ENCODE measurements at places on chromosomes 11 and 22. TPM values are rescaled to one million over a fixed set of nuclear protein-coding genes. Genes with fewer than 3 reads are reported as not detected.

- DNase-seq = no peak
These were observed 38.3 kb downstream of the PC start for GRCh38 chr11:66919923-66920322.

DNA sequence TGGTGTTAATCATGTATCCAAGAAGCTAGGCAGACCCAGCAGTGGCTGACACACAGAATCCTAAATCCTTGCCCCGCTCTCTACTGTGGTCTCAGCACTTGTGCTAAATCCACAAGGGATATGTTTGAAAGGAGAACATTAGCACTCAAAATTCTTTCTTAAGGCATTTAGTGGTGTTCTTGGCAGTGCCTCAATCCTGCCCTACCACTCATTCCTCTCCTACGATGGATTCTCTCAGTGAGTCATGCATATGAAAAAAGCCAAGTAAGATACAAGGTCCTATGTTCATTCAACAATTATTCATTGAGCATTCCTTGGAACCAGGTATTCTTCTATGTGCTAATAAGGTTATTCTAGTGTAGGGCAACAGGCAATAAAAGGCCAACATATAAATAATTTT is 31.2 kb downstream of the RRP8 start:
- no peak for DNase-seq

- DNase-seq = no peak
These were observed 46.9 kb downstream of the ME3 start for GRCh38 chr11:86625544-86625943.

DNA sequence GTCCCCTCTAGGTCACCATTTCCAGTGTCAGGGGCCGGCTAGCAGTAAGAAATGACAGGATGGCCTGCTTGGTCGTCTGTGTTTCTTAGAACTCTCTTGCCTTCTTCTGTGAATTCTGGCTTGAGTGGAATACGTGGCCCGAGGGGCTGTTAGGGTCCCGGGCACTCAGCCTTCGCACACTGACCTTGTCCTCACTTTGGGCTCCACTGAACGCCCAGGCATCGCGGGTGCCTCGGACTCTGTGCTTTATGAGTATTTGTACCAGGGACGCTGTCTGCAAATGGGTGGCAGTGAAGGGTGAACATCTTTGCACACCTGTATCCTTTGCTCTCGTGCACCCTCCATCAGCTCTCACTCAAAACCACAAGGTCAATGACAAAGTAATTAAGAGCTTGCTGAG is 123.4 kb upstream of the ANO1 start:
- no peak for DNase-seq

DNA sequence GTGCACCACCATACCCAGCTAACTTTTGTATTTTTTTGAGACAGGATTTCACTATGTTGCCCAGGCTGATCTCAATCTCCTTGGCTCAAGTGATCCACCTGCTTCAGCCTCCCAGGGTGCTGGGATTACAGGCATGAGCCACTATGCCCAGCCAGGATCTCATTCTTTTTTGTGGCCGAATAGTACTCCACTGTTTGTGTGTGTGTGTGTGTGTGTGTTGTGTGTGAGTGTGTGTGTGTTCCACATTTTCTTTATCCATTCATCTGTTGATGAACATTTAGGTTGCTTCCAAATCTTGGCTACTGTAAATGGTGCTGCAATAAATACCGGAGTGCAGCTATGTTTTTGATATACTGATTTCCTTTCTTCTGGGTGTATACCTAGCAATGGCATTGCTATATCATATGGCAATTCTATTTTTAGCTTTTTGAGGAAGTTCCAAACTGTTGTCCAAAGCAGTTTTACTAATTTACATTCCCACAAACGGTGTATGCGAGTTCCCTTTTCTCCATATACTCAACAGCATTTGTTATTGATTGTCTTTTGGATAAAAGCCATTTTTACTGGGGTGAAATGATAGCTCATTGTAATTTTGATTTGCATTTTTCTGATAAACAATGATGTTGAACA is 105.4 kb downstream of the TTC28 start:
- DNase-seq = no peak

- DNase-seq = no peak
These were observed 24.0 kb downstream of the TCP11L1 start for GRCh38 chr11:33063326-33063881.

DNA sequence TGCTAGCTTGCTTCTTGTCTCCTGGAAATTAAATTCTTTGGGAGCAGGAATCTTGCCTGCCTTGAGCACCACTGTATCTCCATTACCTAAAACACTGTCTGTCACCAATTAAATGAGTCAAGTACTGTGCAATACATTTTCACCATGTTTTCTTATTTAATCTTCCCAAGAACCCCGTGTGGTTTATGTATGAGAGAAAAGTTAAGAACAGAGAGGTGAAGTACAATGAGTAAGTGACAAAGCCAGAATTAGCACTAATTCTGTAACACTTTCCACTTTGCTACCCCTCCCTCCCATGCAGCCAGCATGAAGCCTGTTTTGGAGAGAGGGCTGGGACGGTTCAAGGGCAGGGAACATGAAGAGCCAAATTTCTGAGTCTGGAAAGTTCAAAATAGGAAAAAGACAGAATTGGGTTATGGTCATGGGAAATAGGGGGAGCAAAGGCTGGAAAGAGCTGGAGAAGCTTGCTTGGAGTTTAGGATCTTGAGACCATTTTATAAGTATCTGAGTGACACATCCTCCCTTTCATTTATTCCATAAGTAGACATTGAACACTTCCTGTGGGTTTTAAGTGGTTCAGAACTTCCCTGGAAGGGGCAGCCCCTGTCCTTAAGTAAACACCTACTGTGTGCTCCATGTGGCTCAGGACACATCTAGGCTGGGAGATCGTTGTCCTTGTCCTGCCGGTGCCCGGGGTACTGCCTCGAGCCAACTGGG is 60.5 kb upstream of the CHST1 start:
- no peak for DNase-seq

DNA sequence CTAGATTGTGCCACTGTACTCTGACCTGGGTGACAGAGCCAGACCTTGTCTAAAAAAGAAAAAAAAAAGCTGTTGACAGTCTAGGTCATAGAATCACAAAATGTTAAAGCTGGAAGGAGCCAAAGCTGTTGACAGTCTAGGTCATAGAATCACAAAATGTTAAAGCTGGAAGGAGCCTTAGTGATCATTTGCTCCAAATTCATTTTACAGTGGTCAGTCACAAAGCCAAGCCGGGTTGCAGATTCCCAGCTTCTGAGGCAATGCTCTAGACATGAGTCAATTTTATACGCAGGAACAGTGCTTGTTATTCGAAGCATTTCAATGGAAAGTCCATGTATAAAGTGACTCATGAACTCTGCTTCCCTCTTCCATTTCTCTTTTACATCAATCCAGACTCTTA is 47.4 kb downstream of the SYT13 start:
- no peak for DNase-seq

GRCh38 chr22:33296941-33297340 is 238.8 kb upstream of the SYN3 start:
- DNase-seq = no peak

DNA sequence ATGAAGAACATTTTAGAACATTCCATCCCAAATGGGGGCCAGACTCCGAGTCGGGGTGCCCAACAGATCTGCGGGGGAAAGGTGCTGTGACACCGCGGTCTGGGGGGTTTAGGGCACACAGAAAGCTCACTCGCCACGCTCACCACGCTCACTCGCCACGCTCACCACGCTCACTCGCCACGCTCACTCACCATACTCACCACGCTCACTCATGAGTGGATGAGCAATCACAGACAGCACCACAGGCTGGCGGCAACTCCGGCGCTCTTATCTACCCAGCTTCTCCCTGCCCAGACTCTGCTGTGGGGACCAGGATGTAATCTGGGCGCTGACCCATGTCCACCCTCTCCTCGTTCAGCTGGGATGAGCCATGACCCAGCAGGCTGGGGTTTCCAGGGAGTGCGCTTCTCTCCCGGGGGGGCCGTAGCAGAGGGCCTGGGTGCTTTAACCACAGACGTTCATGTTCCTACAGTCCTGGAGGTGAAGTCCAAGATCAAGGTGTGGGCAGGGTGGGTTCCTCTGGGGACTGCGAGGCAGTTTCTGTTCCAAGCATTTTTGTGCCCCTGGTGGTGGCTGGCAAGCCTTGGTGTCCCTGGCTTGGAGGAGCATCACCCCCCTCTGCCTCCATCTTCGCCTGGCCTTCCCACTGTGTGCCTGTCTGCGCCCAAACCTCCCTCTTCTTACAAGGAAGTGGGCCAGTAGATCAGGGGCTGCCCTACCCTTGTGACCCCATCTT is 141.2 kb downstream of the CTTN start:
- no peak for DNase-seq

DNA sequence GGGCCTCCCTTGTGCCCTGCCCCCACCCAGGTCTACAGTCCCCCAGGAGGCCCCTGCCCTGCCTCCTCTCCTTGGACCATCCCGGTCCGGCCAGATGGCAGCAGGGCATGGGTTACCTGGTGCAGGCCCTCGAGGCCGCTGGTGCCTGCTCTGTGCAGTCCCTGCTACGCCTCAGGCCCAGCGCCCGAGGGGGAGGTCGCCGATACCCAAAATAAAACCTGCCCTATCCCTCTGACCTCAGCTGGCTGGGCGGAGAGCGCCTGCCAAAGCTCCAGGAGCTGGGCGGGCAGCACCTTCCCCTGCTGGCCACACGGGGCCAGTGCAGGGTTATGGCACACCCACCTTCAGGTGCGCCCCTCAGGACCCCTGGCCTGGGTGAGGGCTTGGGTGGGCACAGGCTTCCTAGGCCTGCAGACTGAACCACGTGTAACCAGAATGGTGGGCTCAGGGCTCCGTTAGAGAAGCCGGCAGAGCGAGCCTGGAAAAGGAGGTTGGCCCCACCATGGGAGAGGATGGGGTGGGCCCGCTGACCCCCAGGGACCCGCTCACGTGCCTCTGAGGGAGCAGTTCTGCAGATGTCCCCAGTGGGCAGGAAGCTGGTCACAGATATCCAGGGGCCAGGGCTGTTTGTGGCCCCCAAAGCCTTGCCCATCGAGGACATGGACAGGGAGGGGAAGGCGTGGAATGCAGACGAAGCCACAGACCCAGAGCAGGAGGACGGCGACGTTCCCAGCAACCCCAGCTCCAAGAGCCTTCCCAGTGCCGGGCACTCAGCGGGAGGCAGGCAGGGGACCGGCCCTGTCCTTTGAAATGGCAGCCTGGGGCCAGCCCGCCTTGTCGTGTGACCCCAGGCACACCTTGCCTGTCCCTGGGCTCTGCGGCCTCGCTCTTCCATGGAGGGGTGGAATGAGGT is 1.7 kb upstream of the TNNT3 start:
- no peak for DNase-seq

GRCh38 chr22:50470491-50470890 is 4.3 kb downstream of the SBF1 start:
- DNase-seq = peak; percentile 93

DNA sequence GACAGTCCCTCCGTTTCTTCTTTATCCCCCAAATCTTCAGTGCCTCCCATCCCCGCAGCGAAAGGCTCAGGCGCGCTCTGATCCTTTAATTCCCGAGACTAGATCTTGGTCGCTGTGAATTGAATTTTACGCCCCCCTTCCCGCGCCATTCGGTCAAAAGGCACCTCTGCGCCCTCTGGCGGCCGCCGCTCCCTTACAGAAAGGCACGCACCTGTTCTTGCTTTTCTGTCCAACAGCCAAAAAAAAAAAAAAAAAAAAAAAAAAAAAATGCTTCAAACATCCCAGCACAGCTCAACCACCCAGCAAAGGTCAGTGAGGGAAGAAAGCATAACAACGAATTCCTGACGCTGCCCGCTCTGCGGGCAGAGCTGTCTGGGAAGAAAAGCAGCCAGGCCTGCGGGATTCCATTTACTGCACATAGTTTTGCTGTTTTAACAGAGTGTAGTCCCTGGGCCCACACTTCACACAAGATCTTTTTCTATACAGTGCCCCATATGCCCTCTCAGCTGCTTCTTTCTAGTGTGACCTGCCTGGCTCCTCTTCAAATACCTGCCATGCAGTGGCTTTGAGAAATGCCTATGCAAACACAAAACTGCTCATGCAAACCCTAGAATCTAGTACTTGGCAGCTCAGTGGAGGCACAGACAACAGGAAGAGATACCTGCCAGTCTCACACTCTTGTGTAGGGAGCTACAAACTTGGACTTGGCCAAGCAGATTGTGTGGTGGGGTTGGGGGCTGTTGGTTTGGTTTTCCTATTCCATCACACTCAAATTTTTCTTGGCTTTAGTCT is 1.3 kb upstream of the ESAM start:
- DNase-seq = peak; percentile 86

DNA sequence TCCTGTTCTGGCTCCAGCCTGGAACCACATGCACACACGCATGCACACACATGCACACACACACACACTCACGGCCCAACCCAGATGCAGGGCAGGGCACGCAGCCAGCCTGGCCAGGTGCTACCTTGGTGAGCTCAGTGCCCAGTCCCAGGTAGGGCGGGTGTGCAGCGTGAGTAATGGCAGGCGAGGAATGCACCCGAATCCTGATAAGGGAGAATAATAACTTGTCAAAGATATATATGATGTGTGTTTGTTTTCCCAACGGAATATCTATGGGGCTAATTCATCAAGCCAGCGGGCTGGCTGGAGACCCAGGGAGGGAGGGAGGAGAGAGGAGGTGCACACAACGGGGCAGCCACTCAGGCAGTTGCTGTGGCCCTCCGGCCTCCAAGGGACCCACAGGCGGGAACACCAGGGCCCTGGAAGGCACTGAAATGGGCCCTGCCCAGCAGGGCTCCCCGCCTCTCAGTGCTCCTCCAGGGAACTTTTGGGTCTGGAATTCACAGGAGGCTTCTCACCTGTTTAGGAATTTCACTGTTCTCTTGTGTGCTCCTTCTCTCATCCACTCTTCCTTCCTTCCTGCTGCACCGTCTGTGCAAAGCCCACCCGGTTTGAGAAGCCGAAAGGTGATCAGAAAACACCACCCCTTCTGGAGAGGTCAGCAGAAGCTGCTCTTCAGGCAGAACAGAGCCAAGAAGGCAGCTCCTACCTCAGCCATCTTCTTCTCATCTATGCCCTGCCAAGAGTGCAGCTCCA is 79.0 kb downstream of the BUD13 start:
- no peak for DNase-seq

GRCh38 chr11:99098258-99098657 is 77.5 kb downstream of the CNTN5 start:
- DNase-seq = no peak

GRCh38 chr11:73429121-73429750 is 53.0 kb downstream of the RELT start:
- DNase-seq = no peak

GRCh38 chr11:35040221-35040942 is 98.6 kb upstream of the CD44 start:
- DNase-seq = no peak

DNA sequence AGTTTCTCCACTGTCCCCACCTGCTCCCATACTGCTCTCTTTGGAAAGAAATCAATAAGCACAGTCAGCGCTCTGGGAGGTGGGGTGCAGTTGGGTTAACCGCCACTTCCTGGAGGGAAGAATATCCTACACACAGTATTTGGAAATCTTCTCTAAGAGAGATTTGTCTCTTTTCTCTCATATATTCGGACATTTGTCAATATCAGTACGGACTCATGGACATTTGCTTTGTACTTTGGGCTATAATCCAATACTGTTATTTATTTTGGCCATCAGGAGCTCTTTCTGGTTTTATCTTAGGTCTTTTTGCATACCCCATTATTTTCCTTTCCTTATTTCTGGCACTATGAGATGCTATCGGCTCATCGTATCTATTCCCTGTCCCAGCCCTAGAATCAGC is 13.7 kb downstream of the NLRP14 start:
- DNase-seq = no peak

FAM181B gene
- not detected for total RNA-seq

FDXACB1 gene
- 5.8 TPM for total RNA-seq

TH gene
- total RNA-seq = not detected

MUC15 gene
- total RNA-seq = not detected

KLHL22 gene
- total RNA-seq = 32.9 TPM

PDGFB gene
- 0.13 TPM for total RNA-seq

MMP27 gene
- total RNA-seq = not detected

OR51B5 gene
- not detected for total RNA-seq

VWCE gene
- total RNA-seq = 4.1 TPM

ASCL2 gene
- total RNA-seq = not detected

All from OCI-LY7 (cell line).